ENCODE measurements at places on chromosomes 11 and 22.

DNA sequence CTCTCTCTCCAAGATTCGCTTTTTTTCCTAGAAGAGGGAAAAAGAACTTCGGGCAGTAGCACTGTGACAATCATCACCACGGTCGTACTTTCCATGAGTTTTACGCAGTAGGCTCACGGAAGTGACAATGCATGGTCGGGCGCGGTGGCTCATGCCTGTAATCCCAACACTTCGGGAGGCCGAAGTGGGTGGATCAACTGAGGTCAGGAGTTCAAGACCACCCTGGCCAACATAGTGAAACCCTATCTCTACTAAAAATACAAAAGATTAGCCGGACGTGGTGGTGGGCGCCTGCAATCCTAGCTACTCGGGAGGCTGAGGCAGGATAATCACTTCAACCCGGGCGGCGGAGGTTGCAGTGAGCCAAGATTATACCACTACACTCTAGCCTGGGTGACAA is 23.4 kb downstream of the GRAP2 start:
- DNase-seq: no peak

DNA sequence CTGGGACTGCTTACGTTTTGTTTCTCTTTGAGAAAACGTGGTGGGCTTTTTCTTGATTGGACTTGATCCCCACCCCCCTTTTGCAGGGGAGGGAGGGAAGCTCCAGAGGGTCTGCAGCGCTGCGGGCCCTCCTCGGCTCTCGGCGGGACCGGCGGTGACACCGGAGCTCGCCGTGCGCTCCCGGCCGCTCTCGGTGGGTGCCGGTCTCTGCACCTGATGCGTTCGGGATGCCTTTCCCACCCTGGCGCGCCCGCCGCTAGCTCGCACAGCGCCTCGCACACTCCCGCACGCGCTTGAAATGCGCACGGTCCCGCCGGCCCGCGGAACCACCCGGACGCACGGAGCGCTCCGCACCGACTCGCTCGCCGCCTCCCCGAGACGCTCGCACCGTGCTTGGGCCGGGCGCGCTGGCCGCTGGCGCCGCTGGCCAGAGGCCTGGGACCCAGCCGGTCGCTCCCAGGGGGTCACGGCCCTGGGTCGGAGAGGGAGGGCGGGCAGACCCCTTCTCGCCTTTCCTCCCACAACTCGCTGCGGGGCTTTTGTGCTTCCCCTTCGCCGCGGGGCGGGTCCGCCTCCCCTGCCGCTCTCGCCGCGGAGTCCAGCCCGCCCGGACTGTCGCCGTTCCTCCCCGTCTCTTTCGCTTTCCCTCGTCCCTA is 1.0 kb downstream of the ZBTB16 start:
- DNase-seq: no peak

DNA sequence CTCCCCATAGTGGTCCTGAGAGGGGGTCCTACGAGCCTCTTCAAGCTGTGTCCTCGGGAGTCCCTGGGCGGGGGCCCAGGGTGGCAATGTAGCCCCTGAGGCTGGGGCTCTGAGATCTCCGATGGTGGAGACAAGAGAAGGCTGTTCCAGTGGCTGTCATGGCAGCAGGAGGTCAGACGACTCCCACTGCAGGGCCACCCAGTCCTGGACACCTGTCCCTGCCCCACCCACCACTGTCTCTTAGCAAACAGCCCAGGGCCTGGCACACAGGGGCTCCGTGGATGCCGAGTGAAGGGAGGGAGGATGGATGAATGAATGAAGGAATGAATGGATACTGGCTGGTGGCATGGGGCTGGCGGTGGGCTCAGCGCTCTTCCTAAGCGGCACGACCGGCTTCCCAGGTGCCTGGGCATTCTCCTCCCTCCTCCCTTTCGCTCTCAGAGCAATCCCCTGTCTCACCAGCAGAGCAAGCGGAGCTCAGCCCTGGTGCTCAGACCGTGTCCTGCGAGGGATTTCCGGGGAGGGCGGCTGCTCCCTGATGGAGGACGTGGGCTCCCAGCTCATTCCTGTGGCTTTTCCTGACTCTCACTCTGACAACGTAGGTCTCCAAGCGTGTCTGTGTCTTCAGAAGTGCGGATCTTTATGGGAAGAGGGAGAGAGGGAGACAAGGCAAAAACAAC is 1272.6 kb downstream of the BRD1 start:
- no peak for DNase-seq

- no peak for DNase-seq
Measured at GRCh38 chr11:102669664-102670063, 35.9 kb downstream of the MMP27 start.

DNA sequence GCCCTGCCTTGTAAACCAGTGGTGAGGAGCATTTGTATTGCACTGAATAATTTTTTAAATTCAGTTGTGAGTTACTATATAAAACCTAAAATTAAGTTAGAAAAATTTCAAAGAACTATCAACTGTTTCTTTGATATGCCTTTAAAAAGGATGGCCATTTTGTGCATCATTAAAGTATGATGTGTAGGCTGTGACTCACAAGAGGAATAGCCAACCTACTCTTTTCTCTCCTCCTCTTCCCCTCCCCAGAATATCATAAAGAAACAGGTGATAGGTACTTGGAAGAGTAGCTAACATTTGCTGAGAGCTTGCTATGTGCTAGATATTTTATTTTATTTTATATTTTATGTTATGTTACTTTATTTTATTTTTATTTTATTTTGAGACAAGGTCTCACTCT is 10.6 kb upstream of the PIK3C2A start:
- DNase-seq: no peak

GRCh38 chr11:69704508-69705253 is 859 bp upstream of the FGF19 start:
- DNase-seq: no peak

DNA sequence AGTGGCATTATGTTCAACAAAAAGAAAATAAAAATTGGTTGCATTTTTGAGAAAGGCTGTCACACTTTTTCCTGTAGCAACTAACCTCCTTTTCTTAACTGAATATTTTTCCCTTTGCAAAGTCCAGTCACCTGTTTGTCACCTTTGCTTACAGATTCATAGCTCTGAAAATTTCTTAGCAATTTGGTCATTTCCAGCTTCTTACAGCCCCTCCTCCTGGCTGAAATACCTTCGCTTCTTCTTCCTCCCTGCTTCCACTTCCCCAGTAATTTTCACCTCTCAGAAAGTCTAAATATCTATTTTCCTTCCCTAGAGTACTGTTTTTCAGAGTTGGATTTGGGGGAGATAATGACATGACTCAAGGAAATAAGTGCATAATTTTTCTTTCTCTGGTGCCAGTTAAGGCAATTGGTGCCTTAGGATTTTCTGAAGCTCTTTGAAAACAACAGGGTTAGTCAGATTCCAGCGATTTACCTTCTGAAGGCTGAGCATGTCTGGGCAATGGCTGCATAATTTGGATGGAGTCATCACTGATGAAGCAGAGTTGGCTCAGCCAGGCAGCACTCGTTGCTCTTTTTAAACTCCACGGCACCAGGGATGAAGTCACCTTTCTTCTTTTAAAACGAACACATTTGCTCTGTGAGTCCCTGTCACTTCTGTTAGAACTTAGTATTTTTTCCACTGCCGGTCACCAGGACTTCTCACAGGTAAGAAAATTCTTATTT is 62.1 kb upstream of the AMOTL1 start:
- no peak for DNase-seq

DNA sequence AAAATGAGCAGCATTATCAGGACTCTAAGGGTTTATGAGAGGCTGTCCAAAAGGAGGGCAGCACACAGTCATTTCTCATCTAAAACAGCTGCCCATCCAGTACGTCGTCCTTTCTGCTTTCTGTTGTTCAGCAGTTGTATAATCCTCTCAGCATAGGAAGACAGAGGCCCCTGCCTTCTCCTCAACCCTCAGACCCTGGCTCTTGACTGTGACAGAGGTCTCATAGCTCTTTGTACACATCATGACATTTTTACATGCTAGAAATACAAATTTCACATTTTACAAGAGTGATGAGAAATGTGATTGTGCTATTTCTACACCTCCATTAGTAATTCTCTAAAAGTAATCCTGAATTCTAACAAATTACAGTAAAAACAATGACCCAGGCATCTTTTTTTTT is 36.2 kb upstream of the ZC3H12C start:
- DNase-seq: no peak

GRCh38 chr11:120398132-120398531 is 61.9 kb downstream of the ARHGEF12 start:
- no peak for DNase-seq

- no peak for DNase-seq
Measured at GRCh38 chr22:46196278-46196677, 46.0 kb downstream of the PPARA start.

GRCh38 chr22:48105259-48105658 is 1342.8 kb downstream of the TBC1D22A start:
- no peak for DNase-seq

- no peak for DNase-seq
Measured at GRCh38 chr11:76997512-76997911, 36.7 kb upstream of the B3GNT6 start.

DNA sequence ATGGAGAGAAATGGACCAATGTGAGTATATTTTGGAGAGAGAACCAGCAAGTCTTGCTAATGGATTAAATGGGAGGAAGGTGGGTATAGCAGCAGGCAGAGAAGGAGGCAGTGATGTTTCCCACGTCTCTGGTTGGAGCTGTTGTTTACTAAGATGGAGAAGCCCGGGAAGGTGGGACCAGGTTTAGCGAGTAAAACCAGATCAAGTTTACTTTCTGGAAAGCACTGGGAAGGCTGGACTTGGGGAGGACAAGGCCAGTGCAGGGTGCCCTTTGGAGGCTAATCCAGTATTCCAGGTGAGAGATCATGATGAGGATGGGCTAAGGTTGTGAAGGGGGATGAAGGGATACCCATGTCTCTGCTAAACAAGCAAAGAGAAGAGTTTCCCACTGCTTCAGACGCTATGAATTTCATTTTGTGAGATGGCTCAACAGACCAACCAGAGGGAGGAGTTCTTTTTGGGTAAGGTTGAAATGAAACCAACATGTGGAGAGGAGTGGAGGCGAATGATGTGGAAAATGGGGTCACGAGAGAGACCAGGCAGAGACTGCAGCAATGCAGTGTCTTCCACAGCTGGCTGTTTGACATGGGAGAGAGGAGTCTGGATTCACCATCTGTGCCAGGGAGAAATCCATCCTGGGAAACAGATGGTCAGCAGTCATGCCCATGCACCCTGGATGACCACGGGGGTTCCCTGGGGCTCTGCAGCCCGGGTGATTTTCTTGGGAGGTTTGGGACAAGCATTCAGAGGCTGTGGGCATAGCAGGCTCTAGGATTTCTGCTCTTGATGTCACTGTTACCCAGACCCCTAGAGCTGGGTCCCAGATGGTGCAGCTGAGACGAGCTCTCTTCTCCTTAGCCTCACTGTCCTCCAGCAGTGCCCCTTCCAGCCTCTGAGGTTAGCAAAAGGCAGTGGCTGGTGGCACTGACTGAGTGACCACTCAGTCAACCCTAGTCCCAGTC is 24.9 kb downstream of the COMMD9 start:
- DNase-seq: no peak

- no peak for DNase-seq
Measured at GRCh38 chr11:11640996-11641395, 19.2 kb upstream of the GALNT18 start.

GRCh38 chr11:96097844-96098421 is 174.0 kb upstream of the MTMR2 start:
- DNase-seq: no peak

Data from effector memory CD4-positive, alpha-beta T cell (primary cell).